ENCODE measurements at places on chromosomes 13 and 19.

DNA sequence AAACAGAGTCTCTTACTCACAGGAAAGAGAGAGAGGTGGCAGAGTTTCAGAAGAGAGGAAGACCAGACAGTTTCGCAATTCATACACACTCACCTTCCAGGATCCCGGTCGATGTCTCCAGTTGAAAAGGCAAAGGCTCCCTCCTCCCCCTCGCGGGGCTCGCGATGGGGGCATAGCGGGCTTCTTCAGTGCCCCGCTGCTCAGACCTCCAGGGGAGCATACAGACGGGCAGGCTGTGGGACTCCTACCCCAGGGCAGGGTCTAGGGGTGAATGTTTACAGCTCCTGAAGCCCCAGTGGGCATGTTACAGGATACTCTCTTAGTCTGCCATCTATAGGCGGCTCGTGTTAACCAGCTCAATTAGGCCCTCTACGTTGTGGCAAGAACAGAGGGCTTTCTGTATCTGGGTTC, 139.2 kb downstream of the SLITRK5 start:
- no peak for DNase-seq

DNA sequence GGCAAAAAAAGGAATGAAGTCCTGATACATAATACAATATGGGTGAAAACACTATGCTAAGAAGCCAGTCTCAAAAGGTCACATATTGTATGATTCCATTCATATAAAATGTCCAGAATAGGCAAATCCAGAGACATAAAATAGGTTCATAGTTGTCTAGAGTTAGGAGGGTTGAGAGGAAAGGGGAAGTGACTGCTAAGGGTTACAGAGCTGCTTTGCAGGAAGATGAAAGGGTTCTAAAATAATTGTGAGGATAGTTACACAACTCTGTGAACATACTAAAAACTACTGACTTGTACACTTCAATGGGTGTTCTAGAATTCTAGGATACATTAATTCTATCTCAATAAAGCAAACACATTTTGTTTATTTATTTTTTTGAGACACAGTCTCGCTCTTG, 25.7 kb downstream of the CAB39L start:
- DNase-seq, result no peak

DNA sequence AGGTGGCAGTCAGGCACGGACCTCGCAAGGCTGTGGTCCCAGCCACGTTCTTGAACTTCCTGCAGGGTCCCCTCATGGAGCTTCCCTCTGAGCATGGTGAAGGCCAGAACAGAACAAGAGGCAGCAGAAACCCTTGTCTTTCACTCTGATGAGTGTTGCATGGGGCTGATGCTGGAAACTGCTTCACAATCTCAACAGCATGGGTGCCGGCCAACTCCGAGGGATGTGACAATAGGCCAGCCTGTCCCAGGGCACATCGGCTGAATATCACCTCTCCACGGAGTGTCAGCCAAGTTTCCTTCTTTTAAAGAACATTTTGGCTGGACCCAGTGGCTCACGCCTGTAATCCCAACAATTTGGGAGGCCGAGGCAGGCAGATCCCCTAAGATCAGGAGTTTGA, 173.9 kb downstream of the FOXO1 start:
- no peak for DNase-seq

DNA sequence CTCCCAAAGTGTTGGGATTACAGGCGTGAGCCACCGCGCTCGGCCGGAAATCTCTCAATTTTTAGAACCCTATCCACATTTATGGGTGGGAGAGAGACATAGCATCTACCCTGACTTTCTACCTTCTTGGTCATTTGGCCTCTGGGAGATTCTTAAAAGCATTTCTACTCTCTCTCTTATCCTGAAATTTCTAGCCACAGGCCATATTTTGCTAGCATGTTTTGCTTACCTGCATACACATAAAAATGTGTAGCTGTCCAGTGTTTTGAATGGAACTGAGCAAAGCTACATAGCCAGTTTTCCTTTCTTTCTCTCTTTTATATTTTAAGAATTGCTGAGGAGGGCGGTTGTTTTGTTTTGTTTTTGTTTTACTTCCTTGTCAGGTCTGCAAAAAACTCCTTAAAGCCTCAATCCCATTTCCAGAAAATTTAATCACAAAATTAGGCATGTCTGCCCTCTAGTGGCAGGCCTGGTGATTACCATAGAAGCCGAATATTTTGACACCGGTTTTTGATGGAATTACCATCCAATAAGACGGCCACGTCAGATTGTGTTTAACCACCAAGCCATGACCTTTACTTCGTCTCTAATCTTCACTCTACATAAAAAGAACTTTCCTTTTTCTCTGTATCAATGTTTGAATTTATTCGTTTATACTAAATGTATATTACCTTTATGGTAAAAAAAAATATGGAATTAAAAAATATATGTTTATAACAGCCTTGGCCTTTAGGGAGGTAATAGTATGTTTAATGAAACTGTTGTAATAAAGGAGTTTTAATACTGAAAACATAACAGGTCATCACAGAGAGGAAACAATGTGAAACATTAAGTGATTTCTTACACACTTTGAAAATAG, 34.4 kb upstream of the OXGR1 start:
- peak; percentile 7 for DNase-seq

DNA sequence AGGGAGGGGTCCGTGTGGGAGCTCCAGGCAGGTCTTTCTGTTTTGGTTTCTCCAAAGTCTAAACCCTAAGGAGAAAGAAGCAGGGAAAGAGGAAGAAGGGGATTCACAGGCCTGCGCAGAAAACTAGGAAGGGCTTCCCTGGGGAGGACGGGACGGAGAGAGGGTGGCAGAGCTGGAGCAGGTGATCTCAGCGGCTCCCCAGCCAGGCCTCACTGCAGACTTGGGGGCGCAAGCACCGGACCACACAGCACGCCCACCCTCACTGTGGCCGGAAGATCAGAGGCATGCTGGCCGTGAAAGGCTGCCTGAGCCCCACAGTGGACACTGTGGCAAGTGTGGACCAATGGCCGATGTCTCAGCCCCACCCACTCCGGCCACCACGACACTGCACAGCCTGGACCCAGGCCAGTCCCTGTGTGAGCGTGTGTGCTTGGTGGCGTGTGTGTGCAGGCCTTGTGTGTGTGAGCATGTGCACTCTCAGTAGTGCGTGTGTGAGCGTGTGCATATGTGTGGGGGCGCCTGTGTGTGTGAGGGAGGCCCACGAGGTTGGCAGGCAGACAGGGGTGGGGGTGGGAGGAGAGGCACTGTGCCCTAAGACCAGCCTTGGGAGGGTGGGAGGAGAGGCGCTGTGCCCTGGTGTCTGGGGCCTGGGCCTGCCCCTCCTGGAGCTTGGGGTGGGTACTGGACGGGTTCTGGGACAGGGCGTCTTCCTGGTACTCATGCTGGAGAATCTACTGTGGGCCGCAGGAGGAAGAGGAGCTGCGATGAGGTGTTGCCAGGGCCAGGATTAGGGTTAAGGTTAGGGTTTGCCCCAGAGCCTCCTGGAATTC, 15.4 kb upstream of the TMEM255B start:
- no peak for DNase-seq

GRCh38 chr19:8458380-8458779, 13.6 kb downstream of the HNRNPM start:
- no peak for DNase-seq

- no peak for DNase-seq
Measured at GRCh38 chr13:111449041-111449440, 128.6 kb downstream of the TEX29 start.

DNA sequence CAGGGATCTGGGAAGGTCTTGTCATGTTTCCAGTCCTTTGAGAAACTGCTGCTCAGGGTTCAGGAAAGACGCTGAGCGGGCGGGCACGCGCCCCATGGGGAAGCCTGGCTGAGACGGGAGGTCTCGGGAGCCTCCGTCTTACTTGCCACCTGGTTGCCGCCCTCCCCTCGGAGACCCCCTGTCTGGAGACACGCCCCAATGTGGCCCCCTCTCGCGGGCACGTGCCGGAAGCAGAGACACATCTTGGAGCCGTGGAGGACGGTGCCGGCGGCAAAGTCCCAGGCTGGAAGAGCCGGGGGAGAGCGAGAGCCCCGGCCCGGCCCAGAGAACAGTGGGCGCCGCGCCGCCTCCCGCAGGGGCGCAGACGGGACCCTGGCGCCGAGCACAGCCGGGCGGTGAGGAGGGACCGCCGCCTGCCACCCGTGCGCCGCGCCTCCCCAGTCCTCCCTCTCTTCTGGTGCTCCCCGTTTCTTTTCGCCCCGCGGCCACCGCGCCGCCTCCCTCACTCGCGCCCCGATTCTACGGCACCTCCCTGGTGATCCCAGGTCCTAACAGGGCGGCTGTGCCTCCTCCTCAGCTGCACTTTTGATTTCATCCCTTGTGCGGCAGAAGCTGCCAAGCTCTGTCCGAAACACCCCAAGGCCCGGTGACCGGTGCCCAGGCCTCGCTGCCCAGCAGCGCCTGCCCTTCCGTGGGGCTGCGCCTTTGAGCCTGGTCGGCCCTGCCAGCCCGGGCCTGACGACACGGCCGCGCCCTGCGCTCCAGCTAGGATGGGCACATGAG, 15.5 kb downstream of the GJB2 start:
- no peak for DNase-seq

- DNase-seq, result no peak
Measured at GRCh38 chr13:60755380-60756163, 358.6 kb downstream of the TDRD3 start.

- DNase-seq, result no peak
Measured at GRCh38 chr13:46961719-46962118, 64.9 kb upstream of the HTR2A start.

DNA sequence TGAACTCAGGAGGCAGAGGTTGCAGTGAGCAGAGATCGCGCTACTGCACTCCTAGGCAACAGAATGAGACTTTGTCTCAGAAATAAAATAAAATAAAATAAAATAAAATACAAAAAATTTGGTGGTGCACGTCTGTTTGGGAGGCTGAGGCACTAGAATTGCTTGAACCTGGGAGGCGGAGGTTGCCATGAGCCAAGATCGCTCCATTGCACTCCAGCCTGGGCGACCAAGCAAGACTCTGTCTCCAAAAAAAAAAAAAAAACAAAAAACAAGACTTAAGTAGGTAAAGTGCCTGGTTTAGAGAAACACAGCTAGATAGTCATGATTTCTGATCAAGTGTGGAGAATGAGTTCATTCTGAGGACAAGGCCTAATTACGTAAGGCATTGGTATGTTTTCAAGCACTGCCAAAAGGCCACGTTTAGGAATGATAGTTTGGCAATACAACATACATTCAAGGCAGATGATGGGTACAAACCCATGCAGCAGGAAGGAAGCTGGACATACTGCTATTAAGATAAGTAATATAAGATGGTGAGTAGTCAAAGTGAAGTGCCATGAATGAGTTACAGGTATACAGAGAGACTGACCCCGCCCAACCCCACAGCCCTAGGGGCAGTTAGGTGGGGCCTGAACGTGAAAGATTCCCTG, 4.8 kb upstream of the UCHL3 start:
- no peak for DNase-seq

- DNase-seq, result no peak
Measured at GRCh38 chr13:58313219-58313618, 681.7 kb downstream of the PCDH17 start.

DNA sequence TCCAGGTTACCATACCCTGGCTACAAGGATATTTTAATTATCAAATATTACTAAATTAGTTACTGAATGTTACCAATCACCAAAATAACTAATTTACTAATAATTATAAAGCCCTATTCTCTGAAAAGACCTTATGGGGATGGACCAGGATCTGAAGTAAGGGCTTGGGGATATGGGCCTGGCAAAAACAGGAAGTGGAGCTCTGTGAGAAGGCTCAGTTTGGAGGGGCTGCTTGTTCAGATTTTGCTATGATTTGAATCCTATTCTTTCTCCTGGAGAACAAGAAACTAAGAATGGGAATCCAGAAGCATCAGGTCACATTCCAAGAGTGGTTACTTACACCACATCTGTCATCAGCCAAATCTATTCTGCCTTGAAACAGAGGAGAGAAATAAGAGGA, 148.1 kb downstream of the DNAJC15 start:
- DNase-seq, result no peak

GRCh38 chr13:25292301-25292700, 5.0 kb upstream of the MTMR6 start:
- DNase-seq, result peak; percentile 43

GRCh38 chr19:16446724-16447368, 24.9 kb downstream of the EPS15L1 start:
- DNase-seq, result no peak

- DNase-seq, result no peak
Measured at GRCh38 chr19:10836479-10837330, 693 bp upstream of the TMED1 start.

GRCh38 chr13:96229356-96229755, 139.4 kb downstream of the HS6ST3 start:
- DNase-seq, result no peak

- no peak for DNase-seq
Measured at GRCh38 chr13:30448441-30448840, 17.3 kb downstream of the HMGB1 start.

DNA sequence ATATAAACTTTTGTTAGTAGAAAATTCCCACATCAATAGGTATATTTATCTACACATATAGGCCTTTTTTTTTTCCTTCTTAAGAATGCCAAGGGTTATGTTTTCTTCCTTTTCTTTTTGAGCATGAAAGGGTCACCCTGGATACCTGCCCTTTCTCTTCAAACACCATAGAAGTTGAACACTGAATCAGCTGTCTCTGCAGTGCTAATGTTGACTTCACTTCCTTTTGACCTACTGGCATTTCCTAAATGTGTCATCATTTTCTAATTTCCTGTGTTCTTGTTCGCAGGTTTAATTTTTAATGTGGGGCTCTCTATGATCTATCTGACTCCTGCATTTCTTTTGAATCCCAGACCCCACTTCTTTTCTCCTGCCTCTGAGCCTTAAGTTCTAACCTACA, 532.0 kb downstream of the GPC6 start:
- DNase-seq, result no peak

- no peak for DNase-seq
Measured at GRCh38 chr13:98233127-98233526, 56.1 kb upstream of the RNF113B start.

DNA sequence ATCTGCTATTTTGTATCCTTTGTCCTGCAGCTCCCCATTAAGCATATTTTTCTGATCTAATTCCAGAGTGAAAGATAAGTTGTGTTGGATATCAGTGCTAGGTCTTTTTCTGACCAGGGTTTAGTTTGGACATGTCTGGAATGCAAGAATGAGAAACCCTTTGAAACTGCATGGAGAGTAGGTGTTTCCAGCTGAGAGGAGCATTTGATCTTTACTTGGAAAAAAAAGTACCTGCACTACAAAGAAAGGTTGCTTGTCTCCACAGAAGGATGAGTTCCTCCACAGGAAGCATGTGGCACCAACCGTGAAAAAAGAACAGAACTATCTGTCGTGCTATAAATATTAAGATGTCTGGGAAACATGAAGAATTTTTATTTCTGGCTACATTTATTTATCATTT, 36.6 kb upstream of the MED4 start:
- DNase-seq, result no peak

GRCh38 chr13:25203127-25203740, 31.1 kb upstream of the AMER2 start:
- DNase-seq, result no peak

DNA sequence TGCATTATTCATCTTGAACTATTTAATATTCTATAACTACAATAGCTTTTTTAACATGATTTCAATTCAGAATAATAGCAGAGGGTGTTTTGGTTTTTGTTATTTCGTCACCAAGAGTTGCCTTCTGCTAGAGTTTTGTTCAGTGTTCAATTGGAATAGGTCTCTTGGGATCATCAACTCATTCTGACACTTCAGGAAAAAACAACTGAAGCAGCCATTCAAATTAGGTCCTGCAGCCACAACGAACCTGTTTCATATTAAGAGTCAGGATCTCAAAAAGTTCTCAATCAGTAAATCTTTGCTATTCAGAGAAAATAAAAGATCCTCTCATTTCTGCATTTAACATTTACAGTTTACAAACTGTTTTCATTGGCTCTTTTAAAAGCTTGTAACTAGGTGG, 2.4 kb upstream of the CHAMP1 start:
- no peak for DNase-seq
